Activated CD4-positive, alpha-beta T cell treated with anti-CD3 and anti-CD28 coated beads, Interleukin-2, amount 50 U/mL, for 48 hours (primary cell): ENCODE measurements at places on chromosomes 6 and 20.

GRCh38 chr6:84601366-84601765, 163.0 kb downstream of the TBX18 start:
- DNase-seq: no peak

DNA sequence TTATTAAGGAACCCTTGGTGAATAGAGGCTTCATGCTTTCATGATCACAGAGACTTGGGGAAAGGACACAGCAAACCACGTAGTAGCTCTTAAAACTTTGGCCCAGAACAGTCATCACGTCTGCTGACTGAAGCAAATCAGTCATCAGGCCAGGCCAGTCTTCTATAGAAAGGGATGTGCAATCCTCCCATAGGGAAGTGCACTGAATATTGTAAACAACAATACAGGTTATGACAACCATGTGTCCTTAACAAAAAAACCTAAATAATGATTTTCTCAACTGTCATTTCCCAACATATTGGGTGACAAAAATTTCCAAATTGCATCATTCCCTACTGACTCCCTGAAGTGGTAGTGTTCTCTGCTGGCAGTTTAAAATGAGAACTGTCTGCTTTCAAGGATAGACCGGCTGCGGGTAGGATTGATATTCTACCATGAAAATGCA, 388.2 kb upstream of the CITED2 start:
- no peak for DNase-seq

- no peak for DNase-seq
Measured at GRCh38 chr6:141562186-141562811, 570.4 kb upstream of the GJE1 start.

DNA sequence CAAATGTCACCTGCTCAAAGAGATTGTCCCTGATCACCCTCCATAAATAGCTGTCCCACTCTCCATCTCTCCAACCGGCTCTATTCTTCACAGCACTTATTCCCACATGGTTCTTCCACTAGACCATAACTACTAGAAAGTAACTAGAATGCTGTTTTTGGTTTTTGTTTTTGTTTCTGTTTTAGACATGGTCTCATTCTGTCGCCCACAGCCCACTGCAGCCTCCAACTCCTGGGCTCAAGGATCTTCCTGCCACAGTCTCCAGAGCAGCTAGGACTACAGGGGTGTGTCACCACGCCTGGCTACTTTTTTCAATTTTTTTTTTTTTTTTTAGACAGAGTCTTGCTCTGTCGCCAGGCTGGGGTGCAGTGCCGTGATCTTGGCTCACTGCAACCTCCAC, 12.2 kb downstream of the MMP24 start:
- DNase-seq: no peak

- no peak for DNase-seq
Measured at GRCh38 chr6:10564975-10565673, 44.0 kb downstream of the GCNT2 start.

- no peak for DNase-seq
Measured at GRCh38 chr20:33433465-33434234, 9.9 kb downstream of the SNTA1 start.

DNA sequence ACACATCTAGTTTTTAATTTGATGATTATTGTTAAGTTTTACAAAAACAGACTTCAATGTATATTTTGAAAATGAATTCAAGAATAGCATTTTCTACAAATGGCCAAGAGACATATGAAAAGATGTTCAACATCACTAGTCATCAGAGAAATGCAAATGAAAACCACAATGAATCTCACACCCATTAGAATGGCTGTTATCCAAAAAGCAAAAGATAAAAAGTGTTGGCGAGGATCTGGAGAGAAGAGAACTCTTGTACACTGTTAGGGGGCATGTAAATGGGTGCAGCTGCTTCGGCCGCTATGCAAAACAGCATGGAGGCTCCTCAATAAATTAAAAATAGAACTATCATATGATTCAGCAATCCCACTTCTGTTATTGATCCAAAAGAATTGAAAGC, 185.8 kb upstream of the CCN2 start:
- DNase-seq: no peak

GRCh38 chr6:14545496-14545895, 427.9 kb downstream of the CD83 start:
- no peak for DNase-seq

GRCh38 chr6:57469072-57469471, 151.6 kb downstream of the PRIM2 start:
- no peak for DNase-seq

- DNase-seq: no peak
Measured at GRCh38 chr6:138503881-138504680, 4.8 kb upstream of the NHSL1 start.

- no peak for DNase-seq
Measured at GRCh38 chr20:8571611-8572010, 439.5 kb downstream of the PLCB1 start.

DNA sequence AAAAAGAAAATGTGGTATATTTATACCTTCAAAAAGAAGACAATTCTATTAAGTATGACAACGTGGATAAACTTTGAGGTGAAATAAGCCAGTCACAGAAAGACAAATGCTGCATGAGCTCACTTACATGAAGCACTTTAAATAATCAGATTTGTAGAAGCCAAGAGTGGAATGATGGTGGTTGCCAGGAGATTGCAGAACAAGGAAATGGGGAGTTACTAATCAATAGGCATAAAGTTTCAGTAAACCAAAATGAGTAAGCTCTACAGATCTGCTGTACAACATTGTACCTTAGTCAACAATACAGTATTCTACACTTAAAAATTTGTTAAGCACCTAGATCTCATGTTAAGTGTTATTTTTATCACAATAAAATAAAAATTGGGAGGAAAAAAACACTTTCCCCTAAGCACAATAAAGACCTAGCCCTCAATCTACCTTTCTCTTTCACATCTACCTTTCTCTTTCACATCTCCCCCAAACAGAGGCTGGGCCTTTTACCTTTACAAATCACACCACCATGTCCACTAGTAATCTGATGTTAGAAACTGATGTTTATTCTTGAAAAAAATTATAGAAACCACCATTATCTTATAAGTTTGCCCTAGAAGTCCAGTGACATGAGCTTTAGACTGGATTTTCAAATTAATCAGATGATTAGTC, 73.9 kb downstream of the PKIB start:
- no peak for DNase-seq

- DNase-seq: no peak
Measured at GRCh38 chr20:25209911-25210310, 14.4 kb downstream of the ENTPD6 start.

DNA sequence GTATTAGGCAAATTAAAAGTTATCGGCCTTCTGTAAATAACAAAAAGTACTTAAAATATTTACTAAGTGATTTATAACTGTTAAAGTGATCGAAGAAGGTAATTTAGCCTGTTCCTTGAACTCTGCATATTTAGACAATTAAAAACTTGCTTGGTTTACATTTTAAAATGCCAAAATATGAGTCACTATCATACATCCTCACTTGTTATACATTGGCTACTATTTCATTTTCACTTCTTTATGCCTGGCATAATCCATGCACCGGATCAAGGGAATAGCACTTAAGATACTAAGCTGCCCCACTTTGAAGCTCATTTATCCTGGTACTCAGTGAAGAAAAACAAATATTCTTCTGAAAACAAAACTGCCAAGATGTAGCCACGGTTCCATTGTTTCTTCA, 344.6 kb downstream of the UBE3D start:
- DNase-seq: no peak

DNA sequence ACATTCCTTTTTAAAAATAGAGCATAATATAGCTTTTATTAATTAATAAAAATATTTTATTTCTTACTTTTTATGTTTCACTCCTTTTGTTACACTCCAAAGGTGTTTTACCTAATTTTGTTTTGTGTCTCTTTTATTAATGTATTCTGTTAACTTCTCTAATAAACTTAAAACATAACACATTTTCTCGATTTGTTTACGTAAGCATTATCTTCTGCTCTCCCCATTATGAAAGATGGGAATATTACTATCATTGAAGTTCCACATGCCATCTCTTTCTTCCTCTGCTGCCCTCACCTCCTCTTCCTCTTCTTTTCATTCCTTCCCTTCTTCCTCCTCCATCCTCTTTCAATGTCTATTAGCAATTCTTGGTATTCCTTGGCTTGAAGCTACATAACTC, 85.0 kb upstream of the HCRTR2 start:
- no peak for DNase-seq

- no peak for DNase-seq
Measured at GRCh38 chr20:15056246-15056645, 718.8 kb upstream of the FLRT3 start.

- peak; percentile 60 for DNase-seq
Measured at GRCh38 chr6:170295510-170296422, 4.9 kb upstream of the DLL1 start.

GRCh38 chr6:14612016-14612980, 494.7 kb downstream of the CD83 start:
- DNase-seq: no peak

DNA sequence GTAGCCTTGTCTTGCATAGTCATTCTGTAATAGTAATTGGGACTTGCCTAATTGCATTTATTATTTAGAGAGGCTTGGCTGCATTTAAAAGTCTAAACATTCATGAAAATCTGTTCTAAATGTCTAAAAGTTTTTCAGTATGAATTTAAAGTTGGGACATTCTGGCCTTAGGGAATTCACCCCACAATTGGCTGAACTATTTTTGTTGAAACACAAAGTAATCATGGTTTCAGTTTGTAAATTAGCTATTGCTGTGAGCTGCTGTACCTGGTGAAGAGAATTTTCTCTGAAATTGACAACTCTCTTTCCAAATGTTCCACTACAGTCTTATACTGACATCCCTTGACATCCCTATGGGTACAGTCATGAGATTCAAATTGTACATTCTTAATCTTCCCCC, 253.0 kb downstream of the FARS2 start:
- no peak for DNase-seq

DNA sequence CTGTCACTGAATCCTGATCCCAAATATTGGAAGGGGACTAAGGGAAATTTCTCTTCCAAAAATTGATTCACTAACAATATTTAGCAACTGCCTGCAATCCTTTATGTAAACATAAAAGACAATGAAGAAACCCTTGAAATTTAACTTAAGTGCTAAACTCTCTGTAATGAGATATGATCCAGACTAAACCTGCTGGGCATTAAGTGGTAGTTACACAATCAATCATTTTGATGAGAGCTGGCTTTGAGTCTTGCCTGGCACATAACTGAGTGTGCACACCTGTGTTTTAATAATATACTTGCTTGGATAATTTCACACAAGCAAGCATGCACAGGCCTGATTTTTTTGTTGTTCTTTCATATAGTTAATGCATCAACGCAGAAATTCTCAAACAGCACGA, 9.8 kb upstream of the ZFP64 start:
- no peak for DNase-seq
